ENCODE measurements at places on chromosomes 4 and X. TPM values are rescaled to one million over a fixed set of nuclear protein-coding genes. Genes with fewer than 3 reads are reported as not detected.

DNA sequence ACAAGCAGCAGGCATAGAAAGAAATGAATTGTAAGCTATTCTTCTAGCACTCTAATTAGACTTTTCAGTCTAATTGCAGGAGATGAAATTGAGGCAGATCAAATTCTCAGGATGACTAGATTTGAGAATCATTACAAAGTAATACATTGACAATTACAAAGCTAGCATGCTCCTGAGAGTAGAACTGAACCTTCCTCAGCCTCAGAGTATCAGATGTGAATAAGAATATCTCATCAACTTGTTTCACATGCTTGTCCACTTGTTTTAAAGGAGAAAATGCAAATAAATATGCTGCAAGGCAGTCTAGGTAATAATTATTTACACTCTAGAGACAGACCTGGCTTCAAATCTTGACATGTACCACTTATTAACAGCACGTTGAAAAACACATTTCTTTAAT is 491.0 kb upstream of the MAGEB2 start:
- no peak for DNase-seq
- H3K4me1 ChIP-seq, result no peaks in the 10 kb centered on the region
- no peaks in the 10 kb centered on the region for H3K27me3 ChIP-seq
- no peaks in the 10 kb centered on the region for H3K36me3 ChIP-seq
- no peak overlapping the region for H3K27ac ChIP-seq
- H3K4me3 ChIP-seq, result no peak overlapping the region

- H3K36me3 ChIP-seq, result no peaks in the 10 kb centered on the region
- no peaks in the 10 kb centered on the region for H3K4me1 ChIP-seq
- H3K27me3 ChIP-seq, result no peaks in the 10 kb centered on the region
- DNase-seq, result no peak
- H3K4me3 ChIP-seq, result no peak overlapping the region
Observed at GRCh38 chr4:116016201-116016600, 902.8 kb upstream of the NDST4 start.

IL3RA gene
- polyA plus RNA-seq, result 16.4 TPM

DNA sequence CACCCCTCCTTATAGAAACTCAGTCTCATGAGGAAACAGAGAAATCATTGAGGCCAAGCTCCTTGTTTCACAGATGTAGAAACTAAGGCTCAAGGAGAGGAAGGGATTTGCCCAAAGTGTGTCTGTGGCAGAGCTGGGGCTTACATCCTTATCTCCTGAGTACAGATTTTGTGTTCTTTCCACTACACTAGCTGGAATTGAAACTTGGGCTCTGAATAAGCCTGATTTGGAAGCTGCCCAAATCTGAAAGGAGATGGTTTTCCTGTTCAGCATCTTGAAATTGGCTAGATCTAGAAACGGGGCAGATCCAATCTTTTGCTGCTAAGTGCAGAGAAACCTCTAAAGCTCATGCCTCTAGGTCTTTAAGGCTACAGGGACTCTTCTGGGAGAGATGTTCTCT is 24.3 kb downstream of the AWAT2 start:
- H3K27ac ChIP-seq, result no peak overlapping the region
- no peak overlapping the region for H3K4me3 ChIP-seq
- no peak for DNase-seq
- no peaks in the 10 kb centered on the region for H3K4me1 ChIP-seq

TCEAL7 gene
- polyA plus RNA-seq, result not detected

DNA sequence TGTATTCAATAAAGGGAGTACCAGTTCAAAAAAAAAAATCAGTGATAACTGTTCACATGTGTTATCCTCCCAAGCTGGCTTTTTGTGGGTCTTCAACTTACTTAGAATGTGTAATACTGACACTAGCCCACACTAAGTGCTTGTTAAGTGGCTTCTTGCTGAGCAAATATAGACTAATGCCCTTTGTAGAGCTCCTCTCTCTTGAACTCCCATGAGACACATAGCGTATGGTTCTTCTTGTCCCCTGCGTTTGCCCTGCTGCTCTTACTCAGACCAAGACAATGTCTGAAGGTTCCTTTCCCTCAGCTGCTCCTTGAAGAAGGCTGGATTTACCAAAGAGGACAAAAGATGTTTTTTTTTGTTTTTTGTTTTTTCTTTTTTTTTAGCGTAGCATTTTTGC is 110.9 kb downstream of the FRAS1 start:
- no peaks in the 10 kb centered on the region for H3K27me3 ChIP-seq
- no peak for DNase-seq
- H3K4me1 ChIP-seq, result no peaks in the 10 kb centered on the region

JCHAIN gene
- polyA plus RNA-seq, result 532 TPM

DNA sequence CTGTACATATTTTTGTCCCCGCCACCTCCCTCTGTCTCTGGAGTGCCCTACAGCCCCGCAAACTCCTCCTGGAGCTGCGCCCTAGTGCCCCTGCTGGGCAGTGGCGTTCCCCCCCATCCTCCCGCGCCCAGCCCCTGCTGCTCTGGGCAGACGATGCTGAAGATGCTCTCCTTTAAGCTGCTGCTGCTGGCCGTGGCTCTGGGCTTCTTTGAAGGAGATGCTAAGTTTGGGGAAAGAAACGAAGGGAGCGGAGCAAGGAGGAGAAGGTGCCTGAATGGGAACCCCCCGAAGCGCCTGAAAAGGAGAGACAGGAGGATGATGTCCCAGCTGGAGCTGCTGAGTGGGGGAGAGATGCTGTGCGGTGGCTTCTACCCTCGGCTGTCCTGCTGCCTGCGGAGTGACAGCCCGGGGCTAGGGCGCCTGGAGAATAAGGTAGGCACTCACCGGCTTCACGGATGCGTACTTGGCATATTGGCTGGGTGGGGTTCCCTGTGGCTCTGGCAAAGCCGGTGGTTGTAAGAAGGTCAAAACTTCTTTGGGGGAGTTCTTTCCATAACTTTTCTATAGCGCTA is 653 bp downstream of the HHIP start:
- DNase-seq, result no peak
- no peak overlapping the region for H3K27ac ChIP-seq
- H3K27me3 ChIP-seq, result peaks cover 17% of the 10 kb centered on the region

DNA sequence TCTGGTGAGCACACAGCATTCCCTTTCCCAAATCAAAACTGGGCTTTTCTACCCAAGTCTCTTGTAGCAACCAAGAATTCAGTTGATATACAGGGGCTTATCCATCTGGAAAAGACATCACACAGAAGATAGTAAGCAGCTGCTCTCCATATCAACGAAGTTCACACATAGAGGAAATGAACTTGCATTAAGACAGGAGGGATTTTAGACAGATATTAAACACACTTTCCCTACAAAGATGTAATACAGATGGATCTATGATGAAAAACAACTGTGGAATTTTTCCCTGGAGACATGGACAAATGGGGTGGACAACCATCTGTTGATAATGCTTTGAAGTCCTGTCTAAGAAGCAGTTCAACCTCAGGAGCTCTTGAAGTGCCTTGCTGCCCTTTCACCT is 9.8 kb upstream of the PDE5A start:
- H3K27me3 ChIP-seq, result no peaks in the 10 kb centered on the region
- H3K4me3 ChIP-seq, result no peak overlapping the region
- no peaks in the 10 kb centered on the region for H3K36me3 ChIP-seq
- no peak overlapping the region for H3K27ac ChIP-seq
- no peaks in the 10 kb centered on the region for H3K4me1 ChIP-seq

DNA sequence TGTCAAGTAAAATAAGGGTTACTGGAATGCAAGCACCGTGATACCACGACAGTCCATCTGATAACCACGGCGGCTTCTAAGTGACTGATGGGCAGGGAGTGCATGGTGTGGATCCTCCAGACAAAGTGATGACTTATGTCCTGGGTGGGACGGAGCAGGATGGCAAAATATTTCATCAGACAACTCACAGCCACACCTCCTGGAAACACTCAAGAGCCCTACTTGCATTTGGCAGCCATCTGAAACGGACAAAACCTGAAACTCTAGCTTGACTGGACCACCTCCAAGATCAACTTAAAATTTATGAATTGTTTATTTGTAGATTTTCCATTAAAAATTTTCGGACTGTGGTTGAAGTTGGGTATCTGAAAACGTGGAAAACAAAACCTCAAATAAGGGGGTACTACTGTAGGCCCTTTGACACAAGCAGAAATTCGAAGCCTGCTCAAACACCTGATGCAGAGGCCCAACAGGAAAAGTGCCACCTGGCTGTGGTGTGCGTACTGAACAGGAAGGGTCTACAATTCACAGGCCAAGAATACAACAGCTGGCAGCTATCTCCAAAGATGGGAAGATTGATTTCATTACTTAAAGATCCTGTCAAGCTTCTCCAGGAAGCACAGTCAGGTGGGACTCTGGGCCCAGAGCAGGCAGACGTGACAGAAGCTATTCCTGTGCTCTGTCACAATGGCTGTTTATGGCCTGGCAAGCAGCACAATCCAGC is 26.0 kb downstream of the LRIT3 start:
- H3K36me3 ChIP-seq, result no peaks in the 10 kb centered on the region
- DNase-seq, result no peak
- H3K27ac ChIP-seq, result no peak overlapping the region
- H3K4me1 ChIP-seq, result peaks cover 8% of the 10 kb centered on the region

RTL3 gene
- 0.16 TPM for polyA plus RNA-seq

GRCh38 chr4:173073939-173074500 is 94.6 kb upstream of the GALNT7 start:
- H3K4me3 ChIP-seq, result no peak overlapping the region
- no peaks in the 10 kb centered on the region for H3K27me3 ChIP-seq
- H3K27ac ChIP-seq, result no peak overlapping the region
- no peaks in the 10 kb centered on the region for H3K4me1 ChIP-seq

- no peak overlapping the region for H3K27ac ChIP-seq
- no peak overlapping the region for H3K4me3 ChIP-seq
- no peak for DNase-seq
- no peaks in the 10 kb centered on the region for H3K36me3 ChIP-seq
Observed at GRCh38 chr4:37324546-37324945, 80.0 kb downstream of the NWD2 start.

SOD3 gene
- 0.09 TPM for polyA plus RNA-seq

GRCh38 chr4:185514182-185514697 is 21.1 kb downstream of the PDLIM3 start:
- DNase-seq, result no peak
- H3K4me3 ChIP-seq, result no peak overlapping the region
- no peak overlapping the region for H3K27ac ChIP-seq
- no peaks in the 10 kb centered on the region for H3K36me3 ChIP-seq

NAP1L2 gene
- polyA plus RNA-seq, result 2.3 TPM

FAM9C gene
- not detected for polyA plus RNA-seq

DNA sequence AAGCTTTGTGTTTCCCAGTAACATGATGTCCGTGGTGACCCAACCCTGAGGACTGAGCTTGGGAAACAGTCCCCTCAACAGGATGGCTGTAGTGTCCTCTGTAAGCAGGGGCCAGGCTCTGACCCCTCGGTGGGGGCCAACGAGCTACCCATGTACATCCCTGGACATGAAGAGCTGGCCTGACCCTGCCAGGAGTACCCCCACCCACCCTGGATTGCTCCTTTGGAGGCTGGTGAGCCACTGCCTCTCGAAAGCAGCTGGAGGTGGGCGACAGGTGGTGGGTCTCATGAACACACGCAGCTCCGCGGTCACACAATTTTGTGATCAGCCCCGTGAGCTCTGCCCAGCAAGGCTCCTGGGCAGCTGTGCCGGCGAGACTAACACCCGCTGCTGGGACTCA is 33.5 kb downstream of the NSG1 start:
- H3K27ac ChIP-seq, result no peak overlapping the region
- H3K4me1 ChIP-seq, result no peaks in the 10 kb centered on the region
- no peak for DNase-seq
- peaks cover 8% of the 10 kb centered on the region for H3K36me3 ChIP-seq
- H3K27me3 ChIP-seq, result no peaks in the 10 kb centered on the region
- H3K4me3 ChIP-seq, result no peak overlapping the region

ADAD1 gene
- not detected for polyA plus RNA-seq

GRCh38 chrX:132375941-132376340 is 112.9 kb downstream of the MBNL3 start:
- no peaks in the 10 kb centered on the region for H3K4me1 ChIP-seq
- H3K27me3 ChIP-seq, result no peaks in the 10 kb centered on the region
- DNase-seq, result no peak
- H3K27ac ChIP-seq, result no peak overlapping the region
- no peak overlapping the region for H3K4me3 ChIP-seq

DNA sequence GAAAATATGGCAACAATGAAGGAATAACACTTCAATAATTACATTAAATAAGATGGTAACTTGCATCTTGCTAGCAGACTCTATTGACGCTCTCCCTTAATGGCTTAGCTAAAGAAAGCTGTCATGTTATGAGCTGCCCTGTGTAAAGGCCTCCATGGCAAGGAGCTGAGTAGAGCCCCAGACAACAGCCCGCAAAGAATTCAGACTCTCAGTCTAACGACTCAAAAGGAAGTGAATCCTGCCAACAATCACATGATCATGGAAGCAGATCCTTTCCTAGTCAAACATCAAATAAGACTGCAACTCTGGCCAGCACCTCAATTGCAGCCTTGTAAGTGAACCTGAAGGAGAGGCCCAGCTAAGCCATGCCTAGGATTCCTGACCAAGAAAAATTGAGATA is 157.6 kb downstream of the MAB21L2 start:
- no peak overlapping the region for H3K4me3 ChIP-seq
- H3K27me3 ChIP-seq, result no peaks in the 10 kb centered on the region
- H3K27ac ChIP-seq, result no peak overlapping the region
- DNase-seq, result no peak
- H3K36me3 ChIP-seq, result no peaks in the 10 kb centered on the region

- no peak for DNase-seq
- H3K4me3 ChIP-seq, result peak overlapping the region; percentile 96
- peaks cover 12% of the 10 kb centered on the region for H3K4me1 ChIP-seq
- H3K27ac ChIP-seq, result peak overlapping the region; percentile 91
- no peaks in the 10 kb centered on the region for H3K27me3 ChIP-seq
Observed at GRCh38 chr4:184475498-184475897, 1.1 kb upstream of the IRF2 start.

- no peaks in the 10 kb centered on the region for H3K36me3 ChIP-seq
- no peak overlapping the region for H3K27ac ChIP-seq
- H3K27me3 ChIP-seq, result no peaks in the 10 kb centered on the region
- H3K4me1 ChIP-seq, result no peaks in the 10 kb centered on the region
- H3K4me3 ChIP-seq, result no peak overlapping the region
Observed at GRCh38 chr4:37732526-37733186, 46.5 kb upstream of the RELL1 start.

DNA sequence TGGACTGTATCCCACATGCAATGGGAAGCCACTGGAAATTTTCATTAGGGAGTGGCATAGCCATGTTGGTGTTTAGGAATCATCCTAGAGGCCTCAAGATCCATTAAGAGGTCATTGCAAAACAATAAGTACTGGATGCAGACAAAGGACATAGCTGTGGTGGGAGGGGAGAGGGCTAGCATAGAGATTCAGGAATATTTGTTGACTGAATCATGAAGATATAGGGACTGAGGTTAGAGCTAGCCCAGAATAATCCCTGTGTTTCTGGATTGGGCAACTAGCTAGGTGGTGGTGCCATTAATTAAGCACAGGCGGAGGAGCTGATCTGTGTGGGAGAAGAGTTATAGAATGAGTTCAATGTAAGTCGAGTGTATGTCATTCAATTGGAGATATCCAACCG is 135.0 kb downstream of the RAB28 start:
- DNase-seq, result no peak
- no peaks in the 10 kb centered on the region for H3K27me3 ChIP-seq
- no peak overlapping the region for H3K4me3 ChIP-seq
- no peaks in the 10 kb centered on the region for H3K4me1 ChIP-seq

Measured in GM12878 (cell line).